Esophagus squamous epithelium (tissue), 5 donors: ENCODE measurements at places on chromosomes 1 and 21. TPM values are rescaled to one million over a fixed set of nuclear protein-coding genes. Genes with fewer than 3 reads are reported as not detected.

DNA sequence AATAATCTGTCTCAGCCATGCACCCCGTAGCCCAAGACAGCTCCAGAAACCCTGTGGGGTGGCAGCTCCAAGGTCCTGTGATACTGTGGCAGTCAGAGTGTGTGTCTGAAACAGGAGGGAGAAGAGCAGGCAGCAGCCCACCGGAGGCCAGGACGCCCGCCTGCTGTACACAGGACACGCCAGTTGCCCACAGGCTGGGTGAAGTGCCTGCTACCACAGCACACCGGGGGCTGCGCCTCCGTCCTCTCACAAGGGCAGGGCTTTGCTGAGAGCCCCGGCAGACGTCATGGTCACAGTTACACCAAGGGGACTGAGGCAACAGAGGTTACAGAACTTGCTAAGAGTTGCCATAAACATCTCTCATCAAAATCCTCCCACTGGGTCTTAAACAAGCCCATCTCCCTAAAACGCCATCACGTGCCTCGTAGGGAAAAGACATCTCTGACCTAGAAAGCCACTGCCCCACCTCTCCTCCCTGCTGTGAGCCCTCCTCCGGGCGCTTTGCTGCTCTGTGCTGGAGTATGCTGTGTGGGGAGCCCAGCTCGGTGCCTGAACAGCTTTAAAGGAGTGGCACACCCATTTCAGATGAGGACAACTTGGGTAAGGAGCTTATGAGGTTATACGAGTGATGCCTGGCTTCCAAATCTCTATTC lies 5.3 kb downstream of the C1orf174 start:
- H3K36me3 ChIP-seq: peaks cover 40% of the 10 kb centered on the region
- H3K4me3 ChIP-seq: no peak overlapping the region
- no peaks in the 10 kb centered on the region for H3K27me3 ChIP-seq

GRCh38 chr1:16165073-16165364 lies 9.2 kb upstream of the EPHA2 start:
- H3K27ac ChIP-seq: peak overlapping the region; percentile 40
- H3K4me1 ChIP-seq: peaks cover 59% of the 10 kb centered on the region
- no peak overlapping the region for H3K4me3 ChIP-seq
- H3K27me3 ChIP-seq: no peaks in the 10 kb centered on the region

GRCh38 chr1:55965981-55966461 lies 613.3 kb downstream of the PLPP3 start:
- no peaks in the 10 kb centered on the region for H3K36me3 ChIP-seq
- H3K4me3 ChIP-seq: no peak overlapping the region
- H3K27me3 ChIP-seq: no peaks in the 10 kb centered on the region
- no peak overlapping the region for H3K27ac ChIP-seq
- no peaks in the 10 kb centered on the region for H3K4me1 ChIP-seq
- no peak for DNase-seq

Gene SYT11
- total RNA-seq: 4.0 TPM

Gene SPRR2F
- total RNA-seq: 77.4 TPM

Gene PTPRU
- total RNA-seq: 4.3 TPM
